ENCODE measurements at places on chromosomes 4 and X. TPM values are rescaled to one million over a fixed set of nuclear protein-coding genes. Genes with fewer than 3 reads are reported as not detected.

The BCOR gene
- total RNA-seq = 34.2 TPM

The CPXCR1 gene
- total RNA-seq = not detected

The IQCM gene
- total RNA-seq = not detected

The DHX15 gene
- 48.9 TPM for total RNA-seq

The NALF2 gene
- total RNA-seq = not detected

The PDZD4 gene
- total RNA-seq = under 0.01 TPM

Measured in mesangial cell (primary cell).